ENCODE measurements at places on chromosomes 1 and 21.

DNA sequence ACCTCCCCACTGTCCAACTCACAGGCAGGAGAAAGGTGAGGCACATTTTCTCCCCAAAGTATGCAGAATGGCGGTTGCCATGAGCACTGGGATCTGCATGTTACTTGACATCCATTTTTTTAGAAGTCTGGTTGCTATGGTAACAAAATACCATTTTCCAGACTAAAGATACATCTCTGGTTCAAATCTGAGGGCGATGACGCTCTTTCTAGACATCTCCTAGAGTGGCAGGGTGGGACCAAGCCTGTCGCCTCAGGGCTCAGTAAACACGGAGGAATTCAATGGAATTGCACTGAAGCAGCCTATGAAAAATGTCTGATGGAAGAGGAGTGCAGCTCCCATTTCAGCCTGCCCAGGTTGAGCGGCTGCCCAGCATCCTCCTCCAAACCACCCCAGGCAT, 21.5 kb upstream of the FAM43B start:
- DNase-seq, result no peak

- no peak for DNase-seq
Observed at GRCh38 chr21:16594191-16594590, 864.4 kb downstream of the USP25 start.

GRCh38 chr1:145708063-145708462, 895 bp upstream of the PDZK1 start:
- DNase-seq, result no peak

DNA sequence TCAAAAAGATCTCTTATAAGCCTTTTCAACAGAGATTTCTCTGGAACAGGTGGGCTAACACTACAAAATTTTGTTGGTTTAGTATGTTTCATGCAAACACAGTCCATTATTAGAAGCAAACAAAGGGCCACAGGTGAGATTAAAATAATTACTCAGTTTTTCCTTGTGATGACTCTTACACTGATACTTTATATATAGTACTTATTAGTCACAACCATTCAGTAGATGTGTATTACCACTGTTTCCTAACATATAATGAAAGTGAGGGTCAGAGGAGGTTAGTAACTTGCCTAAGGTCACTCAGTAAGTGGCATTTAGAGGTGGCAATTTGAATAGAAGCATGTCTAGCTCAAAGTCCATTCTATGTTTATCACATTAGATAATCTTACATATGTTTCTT, 44.2 kb downstream of the CYYR1 start:
- no peak for DNase-seq

- no peak for DNase-seq
Observed at GRCh38 chr21:31901315-31901714, 28.5 kb downstream of the HUNK start.

DNA sequence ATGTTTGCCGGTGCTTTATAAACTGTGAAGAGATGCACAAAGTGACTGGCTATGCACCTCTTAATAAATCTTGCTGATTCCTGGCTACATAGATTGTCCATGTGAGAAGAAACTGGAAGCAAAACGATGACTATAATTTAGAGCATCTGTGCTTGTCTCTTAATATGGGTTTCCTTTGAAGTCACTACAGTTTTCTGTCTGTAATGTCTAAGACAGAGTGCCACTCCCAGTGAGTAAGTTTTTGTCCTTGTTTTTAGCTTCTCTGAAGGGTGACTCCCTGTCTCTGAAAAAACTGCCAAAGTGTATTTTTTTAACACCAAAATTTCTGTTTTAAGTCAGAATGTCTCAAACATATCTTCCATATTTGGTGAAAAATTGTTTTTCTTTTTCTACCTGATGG, 175.1 kb downstream of the FASLG start:
- DNase-seq, result no peak

DNA sequence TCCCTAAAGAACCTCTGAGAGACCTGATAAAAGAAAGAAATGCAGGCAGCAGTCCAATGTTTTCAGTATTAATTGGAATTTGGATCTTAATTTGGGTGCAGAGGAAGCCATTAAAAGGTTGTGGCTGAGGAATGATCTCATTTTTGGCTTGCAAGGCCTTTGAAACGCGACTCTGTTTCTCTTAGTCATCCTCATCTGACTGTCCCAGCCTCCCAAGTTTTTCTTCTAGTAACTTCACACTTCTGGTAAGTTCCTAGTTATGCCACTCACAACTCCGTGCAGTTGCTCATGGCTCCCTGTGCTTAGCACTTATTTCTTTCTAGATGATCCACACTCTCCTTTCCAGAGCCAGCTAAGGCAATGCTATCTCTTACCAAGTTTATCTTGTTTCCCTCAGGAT, 147.4 kb upstream of the USP24 start:
- DNase-seq, result no peak

GRCh38 chr1:43711049-43711448, 3.7 kb downstream of the ST3GAL3 start:
- no peak for DNase-seq

DNA sequence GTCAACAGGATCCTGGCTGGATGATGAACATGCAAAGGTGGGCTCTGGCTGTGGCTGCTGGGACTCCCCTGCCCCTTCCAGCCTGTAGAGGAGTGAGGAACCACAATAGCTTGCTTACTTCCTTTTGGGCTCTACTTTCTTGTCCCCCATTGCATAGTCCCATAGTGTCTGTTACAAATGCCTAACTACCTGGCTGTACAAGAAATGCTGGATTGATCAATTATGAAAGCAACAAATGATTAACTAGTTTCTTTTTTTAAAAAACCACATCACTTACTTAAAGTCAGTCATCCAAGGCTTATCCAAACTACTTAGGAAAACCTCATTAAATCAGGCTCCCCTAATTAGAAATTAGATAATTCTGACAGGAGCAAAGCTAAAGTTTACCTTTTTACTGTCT, 514.1 kb upstream of the PKN2 start:
- no peak for DNase-seq

- no peak for DNase-seq
Observed at GRCh38 chr21:22536509-22536908, 1538.3 kb downstream of the NCAM2 start.

DNA sequence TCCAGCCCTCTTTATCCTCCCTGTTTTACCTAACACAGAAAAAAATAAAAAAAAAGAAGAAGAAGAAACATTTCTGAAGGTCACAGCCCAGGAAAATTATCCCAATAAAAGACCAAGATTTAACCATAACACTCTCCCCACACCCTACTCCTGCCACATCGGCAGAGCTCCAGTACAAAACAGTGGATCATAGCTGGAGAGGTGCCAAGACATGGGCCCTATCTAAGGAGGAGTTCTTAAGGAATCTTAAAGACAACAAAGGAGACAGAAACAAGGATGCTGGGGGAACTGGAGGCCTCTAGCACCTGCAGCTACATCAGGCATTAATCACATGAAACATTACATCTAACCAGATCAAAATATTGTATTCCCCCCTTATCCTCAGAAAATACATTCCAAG, 432.8 kb downstream of the MATN1 start:
- DNase-seq, result no peak

- no peak for DNase-seq
Observed at GRCh38 chr1:18353528-18353927, 127.2 kb upstream of the KLHDC7A start.

GRCh38 chr1:115056395-115056798, 26.8 kb downstream of the TSHB start:
- DNase-seq, result no peak

DNA sequence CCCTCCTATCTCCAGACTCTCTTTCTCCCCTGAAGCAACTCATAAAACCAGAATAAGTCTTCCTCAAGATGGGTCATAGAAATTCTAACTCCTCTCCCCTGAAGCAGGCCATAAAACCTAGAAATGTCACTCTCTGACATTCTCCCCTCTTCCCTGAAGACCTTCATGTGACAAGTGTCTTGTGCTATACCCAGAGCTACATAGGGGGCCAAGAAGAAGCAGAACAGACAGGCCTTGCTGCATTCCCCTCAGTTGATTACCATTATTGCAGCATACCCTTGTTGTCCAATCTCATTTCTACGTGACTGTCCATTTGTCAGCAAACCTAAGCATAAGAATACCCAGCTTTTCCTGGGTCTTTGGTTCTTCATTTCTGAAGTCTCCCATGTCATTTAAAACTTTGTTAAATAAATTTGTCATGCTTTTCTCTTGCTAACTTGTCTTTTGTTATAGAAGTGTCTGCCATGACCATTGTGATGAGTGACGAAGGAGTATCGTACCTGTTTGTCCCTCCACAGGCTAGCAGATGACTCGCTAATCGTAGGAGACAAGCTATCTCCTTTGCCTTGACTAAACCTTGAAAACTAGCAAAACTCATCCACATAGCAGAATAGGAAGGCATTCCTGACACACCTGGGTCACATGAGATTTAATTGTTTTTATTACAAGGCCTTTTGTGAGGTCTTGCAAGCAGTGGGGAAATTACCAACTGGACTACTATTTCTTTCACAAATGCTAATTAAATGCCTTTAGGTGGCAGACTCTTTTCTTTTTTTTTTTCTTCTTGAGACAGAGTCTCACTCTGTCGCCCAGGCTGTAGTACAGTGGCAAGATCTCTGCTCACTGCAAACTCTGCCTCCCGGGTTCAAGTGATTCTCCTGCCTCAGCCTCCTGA, 39.4 kb upstream of the ZNF326 start:
- DNase-seq, result no peak

- no peak for DNase-seq
Observed at GRCh38 chr21:33732038-33732437, 89.7 kb downstream of the ITSN1 start.

DNA sequence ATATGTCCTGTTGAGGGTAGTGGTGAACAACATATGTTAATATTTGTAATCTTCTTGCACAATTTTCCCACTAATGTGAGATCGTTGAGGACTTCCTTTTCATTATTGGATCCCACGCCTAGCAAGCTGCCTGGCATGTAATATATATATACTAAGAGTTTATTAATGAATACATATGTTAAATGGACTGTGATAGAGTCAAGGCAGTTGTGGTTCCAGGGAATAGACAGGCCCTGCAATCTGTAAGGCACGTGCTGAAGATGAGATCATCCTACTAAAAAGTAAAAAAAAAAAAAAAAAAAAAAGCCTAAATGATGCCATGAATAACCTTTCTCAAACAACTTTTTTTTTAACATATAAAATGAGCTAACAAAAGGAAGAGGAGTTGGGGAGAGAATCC, 28.9 kb downstream of the PLPPR5 start:
- DNase-seq, result no peak

DNA sequence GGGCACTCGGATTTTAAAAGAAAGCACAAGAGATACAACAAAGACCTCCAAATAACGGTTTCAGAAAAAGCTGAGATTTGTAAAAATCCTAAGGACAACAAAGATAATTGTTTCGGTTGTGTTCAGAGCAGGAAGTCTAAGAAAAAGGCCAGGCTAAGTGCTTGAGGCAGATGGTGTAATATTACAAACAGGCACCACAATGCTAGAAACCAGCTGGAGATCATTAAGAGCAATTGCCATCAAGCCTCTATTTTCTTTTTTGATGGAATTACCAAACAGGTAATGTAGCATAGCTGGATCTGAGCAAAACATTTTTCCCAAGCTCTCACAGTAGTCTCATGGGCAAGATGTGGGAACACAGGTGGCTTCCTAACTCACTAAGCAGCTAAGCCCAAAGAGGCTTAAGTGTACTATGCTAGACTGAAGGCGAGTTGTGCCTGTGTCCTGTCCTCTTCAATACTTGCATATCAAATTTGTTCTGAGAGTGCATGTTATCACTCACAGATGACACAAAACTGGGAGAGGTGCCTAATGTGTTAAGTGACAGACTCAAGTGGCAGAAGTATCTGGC, 161.6 kb downstream of the GLUL start:
- DNase-seq, result no peak
